Large intestine (tissue), 12 donors: ENCODE measurements at places on chromosomes 5 and 9. TPM values are rescaled to one million over a fixed set of nuclear protein-coding genes. Genes with fewer than 3 reads are reported as not detected.

- H3K4me1 ChIP-seq = no peaks in the 10 kb centered on the region
- H3K27me3 ChIP-seq = no peaks in the 10 kb centered on the region
- H3K36me3 ChIP-seq = no peaks in the 10 kb centered on the region
- H3K4me3 ChIP-seq = no peak overlapping the region
- DNase-seq = no peak
- H3K27ac ChIP-seq = no peak overlapping the region
Observed at GRCh38 chr5:123950701-123951581, 439.0 kb downstream of the CSNK1G3 start.

DNA sequence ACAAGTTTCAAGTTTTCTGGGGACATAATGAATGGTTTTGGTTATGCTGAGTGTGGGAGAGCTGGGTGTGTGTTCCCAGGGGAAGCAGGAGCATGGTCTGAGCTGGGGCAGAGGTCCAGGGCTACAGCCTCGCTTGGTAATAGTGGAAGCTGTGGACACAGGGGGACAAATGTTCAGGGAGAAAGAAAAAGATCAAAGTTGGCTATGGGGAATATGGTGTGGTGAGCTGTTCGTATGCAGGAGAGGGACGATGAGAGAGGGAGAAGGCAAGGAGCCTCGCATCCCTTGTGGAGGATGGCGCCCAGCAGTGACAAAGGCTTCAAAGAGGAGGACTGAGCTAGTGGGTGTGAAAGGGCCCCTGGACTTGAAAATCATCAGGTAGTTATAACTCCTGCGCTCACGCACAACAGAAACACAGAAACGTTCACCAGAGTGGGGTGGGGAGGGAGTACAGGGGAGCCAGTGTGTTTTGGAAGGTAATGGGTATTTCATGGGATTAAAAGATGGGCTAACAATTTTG, 77.2 kb downstream of the TENT4A start:
- H3K27me3 ChIP-seq = peaks cover 5% of the 10 kb centered on the region
- no peaks in the 10 kb centered on the region for H3K4me1 ChIP-seq

- no peak for DNase-seq
- no peak overlapping the region for H3K4me3 ChIP-seq
- peaks cover 64% of the 10 kb centered on the region for H3K36me3 ChIP-seq
Observed at GRCh38 chr5:139681466-139681865, 33.3 kb downstream of the CXXC5 start.

The GKAP1 gene
- 15.4 TPM for polyA plus RNA-seq

- no peaks in the 10 kb centered on the region for H3K27me3 ChIP-seq
- H3K36me3 ChIP-seq = no peaks in the 10 kb centered on the region
- no peak overlapping the region for H3K4me3 ChIP-seq
Observed at GRCh38 chr5:33688066-33688465, 203.7 kb downstream of the ADAMTS12 start.

DNA sequence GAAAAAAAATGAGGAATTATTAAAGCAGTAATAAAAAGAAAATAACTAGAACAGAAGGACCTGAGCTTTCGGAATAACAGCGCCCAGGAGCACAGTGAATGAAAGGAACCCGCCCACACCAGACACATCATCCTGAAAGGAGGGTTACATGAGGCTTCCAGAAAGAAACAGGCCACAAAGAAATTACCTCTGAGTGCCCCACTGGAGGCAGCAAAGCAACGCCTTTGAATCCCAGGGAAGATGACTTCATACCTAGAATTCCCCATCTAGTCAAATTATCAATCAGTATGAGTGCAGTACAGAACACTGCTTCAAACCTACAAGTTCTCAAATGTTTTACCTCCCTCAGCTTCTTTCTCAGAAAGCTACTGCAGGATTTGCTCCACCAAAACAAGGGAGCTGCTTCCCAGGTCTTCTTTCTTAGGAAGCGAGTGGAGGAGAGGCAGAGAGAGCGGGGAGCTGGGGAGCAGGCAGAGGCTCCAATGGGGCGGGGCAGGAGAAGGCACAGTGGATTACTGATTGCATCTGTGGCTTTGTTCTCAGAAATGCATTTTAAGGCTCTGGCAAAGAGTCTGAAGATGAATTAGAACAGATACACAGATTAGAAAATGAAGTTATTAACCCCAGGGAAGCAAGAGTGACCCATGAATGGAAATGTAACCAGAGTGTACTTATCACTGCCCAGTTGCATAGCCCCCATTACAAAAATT, 87.1 kb downstream of the SEMA4D start:
- H3K27ac ChIP-seq = no peak overlapping the region
- H3K27me3 ChIP-seq = no peaks in the 10 kb centered on the region
- no peak overlapping the region for H3K4me3 ChIP-seq
- no peaks in the 10 kb centered on the region for H3K4me1 ChIP-seq
- no peak for DNase-seq

DNA sequence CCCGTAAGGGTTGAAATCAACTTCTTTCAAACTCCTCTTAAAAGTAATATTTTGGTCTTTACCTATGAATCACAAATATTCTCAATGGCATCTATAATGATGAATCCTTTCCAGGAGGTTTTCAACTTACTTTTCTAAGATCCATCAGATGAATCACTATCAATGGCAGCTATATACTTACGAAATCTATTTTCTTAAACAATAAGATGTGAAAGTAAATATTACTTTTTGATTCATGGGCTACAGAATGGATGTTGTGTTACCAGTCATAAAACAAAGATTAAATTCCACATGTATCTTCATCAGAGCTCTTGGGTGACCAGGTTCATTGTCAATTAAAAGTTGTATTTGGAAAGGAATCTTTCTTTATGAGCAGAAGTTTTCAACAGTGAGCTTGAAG, 1877.7 kb upstream of the ACO1 start:
- H3K27ac ChIP-seq = no peak overlapping the region
- no peak overlapping the region for H3K4me3 ChIP-seq
- no peaks in the 10 kb centered on the region for H3K36me3 ChIP-seq

DNA sequence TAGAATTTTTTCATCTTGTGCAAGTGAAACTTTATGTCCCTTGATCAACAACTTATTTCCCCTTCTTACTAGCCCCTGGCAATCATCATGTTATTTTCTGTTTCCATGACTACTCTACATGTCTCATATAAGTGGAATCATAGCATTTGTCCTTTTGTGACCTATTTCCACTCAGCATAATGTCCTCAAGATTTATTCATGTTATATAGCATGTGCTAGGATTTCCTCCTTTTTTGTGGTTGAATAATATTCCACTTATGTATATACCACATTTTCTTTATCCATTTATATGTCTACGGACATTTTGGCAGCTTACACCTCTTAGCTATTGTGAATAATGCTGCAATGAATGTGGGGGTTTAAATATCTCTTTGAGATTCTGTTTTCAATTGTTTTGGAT, 21.0 kb downstream of the FSD1L start:
- no peaks in the 10 kb centered on the region for H3K27me3 ChIP-seq
- no peak overlapping the region for H3K27ac ChIP-seq
- H3K4me3 ChIP-seq = no peak overlapping the region
- peaks cover 12% of the 10 kb centered on the region for H3K36me3 ChIP-seq
- no peaks in the 10 kb centered on the region for H3K4me1 ChIP-seq

The LAMC3 gene
- 0.66 TPM for polyA plus RNA-seq

GRCh38 chr9:18459962-18460584, 13.9 kb upstream of the ADAMTSL1 start:
- H3K4me3 ChIP-seq = no peak overlapping the region
- H3K27ac ChIP-seq = no peak overlapping the region
- peaks cover 4% of the 10 kb centered on the region for H3K4me1 ChIP-seq
- H3K36me3 ChIP-seq = no peaks in the 10 kb centered on the region

GRCh38 chr5:852431-853401, 1.9 kb upstream of the ZDHHC11 start:
- no peaks in the 10 kb centered on the region for H3K36me3 ChIP-seq
- H3K27me3 ChIP-seq = no peaks in the 10 kb centered on the region
- no peak overlapping the region for H3K4me3 ChIP-seq
- no peak for DNase-seq
- H3K27ac ChIP-seq = no peak overlapping the region

The HACD4 gene
- polyA plus RNA-seq = 4.8 TPM

DNA sequence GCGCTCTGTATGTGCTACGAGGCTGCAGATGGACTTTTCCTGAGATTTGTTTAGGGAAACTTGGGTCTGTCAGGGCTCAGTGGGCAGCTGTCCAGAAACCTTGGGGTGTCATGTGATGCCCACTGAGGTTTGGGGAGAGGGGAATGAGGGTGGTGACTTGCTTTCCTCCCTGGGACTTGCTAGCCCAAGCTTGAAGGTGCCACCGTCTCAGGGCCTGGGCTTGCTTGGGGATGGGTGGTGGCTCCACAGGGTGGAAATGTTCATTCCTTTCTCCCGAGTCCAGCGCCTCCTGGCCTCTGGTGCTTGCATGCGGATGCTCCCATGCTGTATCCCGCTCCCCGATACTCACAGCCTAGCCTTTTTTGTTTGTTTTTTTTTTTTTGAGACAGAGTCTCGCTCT, 33.3 kb downstream of the ZNF618 start:
- no peak overlapping the region for H3K4me3 ChIP-seq
- no peak for DNase-seq
- no peaks in the 10 kb centered on the region for H3K4me1 ChIP-seq
- no peaks in the 10 kb centered on the region for H3K36me3 ChIP-seq
- H3K27me3 ChIP-seq = no peaks in the 10 kb centered on the region

GRCh38 chr9:105735366-105735765, 41.0 kb downstream of the TMEM38B start:
- no peaks in the 10 kb centered on the region for H3K27me3 ChIP-seq
- peaks cover 21% of the 10 kb centered on the region for H3K36me3 ChIP-seq
- no peak overlapping the region for H3K4me3 ChIP-seq
- no peak for DNase-seq
- H3K4me1 ChIP-seq = no peaks in the 10 kb centered on the region

The ZBED3 gene
- polyA plus RNA-seq = 16.6 TPM

DNA sequence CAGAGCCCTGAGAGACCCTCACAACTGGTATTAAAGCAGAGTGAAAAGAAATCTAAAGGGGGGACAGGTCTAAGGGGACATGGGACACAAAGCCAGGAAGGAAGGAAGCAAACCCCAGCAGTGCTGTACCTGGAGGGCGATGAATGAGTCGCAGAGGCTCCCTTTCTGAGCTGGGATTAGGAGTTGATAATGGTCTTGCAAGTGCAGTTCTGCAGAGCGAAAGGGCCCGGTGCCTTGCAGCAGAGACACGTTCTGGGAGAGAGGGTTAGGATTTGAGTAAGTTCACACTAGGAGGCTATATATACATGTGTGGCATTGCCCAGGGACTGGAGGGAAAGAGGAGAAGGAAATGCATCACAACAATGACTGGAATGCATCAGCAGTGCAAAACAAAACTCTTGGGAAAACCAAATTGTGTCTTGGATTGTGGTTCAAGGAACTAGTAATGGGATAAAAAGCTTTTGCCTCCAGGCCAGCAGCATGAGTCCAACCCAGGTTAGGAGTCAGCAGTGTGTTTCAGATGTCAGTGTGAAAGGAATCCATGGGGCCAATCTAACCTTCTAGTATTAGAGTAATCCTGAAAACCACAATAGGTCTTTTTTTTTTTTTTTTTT, 38.8 kb upstream of the LIFR start:
- no peak overlapping the region for H3K4me3 ChIP-seq
- H3K4me1 ChIP-seq = no peaks in the 10 kb centered on the region
- peaks cover 3% of the 10 kb centered on the region for H3K27me3 ChIP-seq
- no peaks in the 10 kb centered on the region for H3K36me3 ChIP-seq
- H3K27ac ChIP-seq = no peak overlapping the region
- no peak for DNase-seq

The FGFR4 gene
- 97.0 TPM for polyA plus RNA-seq

DNA sequence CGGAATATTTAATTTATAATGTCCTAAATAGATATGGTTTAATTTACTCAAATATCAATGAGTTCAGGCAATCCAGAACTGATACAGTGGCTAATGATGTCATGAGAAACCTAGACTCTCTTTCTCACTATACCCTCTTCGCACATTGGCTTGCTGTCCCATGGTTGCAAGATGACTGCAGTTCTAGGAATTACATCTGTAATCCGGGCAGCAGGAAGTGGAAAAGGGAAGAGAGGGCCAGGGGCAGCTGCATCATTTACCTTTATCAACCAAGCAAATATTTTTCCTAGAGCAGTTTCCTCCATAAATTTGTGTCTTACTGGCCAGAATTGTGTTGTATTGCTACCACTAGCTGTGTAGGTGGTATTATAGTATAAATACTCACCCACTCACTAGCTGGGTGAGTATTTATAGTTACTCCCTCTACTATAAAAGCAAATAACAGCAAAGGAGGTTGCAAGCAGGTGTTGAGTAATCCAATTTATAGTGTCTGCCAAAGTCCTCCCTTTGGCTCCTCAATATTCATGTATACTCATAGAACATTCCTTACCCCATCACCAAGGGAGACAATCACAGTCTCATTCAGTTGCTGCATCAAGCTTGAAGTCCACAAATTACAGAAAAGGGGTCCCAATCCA, 168.8 kb downstream of the DROSHA start:
- no peaks in the 10 kb centered on the region for H3K36me3 ChIP-seq
- no peak overlapping the region for H3K4me3 ChIP-seq
- no peak for DNase-seq
- H3K4me1 ChIP-seq = no peaks in the 10 kb centered on the region
- H3K27me3 ChIP-seq = no peaks in the 10 kb centered on the region
- no peak overlapping the region for H3K27ac ChIP-seq

DNA sequence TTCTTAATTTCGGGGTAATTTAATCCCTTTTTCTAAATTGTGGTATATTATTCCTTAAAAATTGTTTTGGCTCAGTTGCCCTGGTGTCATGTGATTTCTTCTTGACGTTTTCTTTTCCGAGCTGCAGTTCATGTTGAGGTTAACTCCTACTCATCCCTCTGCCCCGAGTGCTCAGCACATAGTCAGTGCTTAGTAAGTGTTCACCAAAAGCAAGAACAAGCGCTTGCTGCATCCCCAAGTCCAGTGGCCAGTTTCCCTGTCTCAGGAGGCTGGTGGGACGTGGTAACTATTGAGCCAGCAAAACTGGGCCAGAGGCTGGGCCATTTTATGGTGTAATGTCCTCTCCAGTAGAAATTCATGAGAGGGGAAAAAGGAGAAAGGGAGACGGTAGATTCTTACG, 23.3 kb downstream of the TRIO start:
- no peak overlapping the region for H3K4me3 ChIP-seq
- no peak overlapping the region for H3K27ac ChIP-seq
- H3K27me3 ChIP-seq = no peaks in the 10 kb centered on the region

The SHISAL2B gene
- 0.06 TPM for polyA plus RNA-seq

The KIF4B gene
- polyA plus RNA-seq = 0.01 TPM

DNA sequence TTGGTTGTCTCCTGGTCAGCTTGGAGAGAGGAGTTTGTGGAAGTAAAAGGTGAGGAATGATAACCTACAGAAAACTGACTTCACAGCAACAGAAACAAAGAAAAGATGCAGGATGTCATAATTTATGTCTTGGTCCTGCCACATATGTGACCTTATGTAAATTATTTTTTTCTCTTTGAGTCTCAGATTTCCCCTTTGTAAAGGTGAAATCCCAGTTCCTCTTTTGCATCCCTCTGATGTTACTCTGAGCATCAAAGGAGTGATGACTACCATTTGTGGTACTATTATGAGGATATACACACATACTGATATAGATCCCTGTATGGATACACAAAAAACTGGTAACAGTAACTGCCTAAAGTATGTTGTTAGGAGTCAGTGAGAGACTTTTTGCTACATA, 1.4 kb upstream of the THG1L start:
- H3K27ac ChIP-seq = no peak overlapping the region
- H3K4me1 ChIP-seq = peaks cover 3% of the 10 kb centered on the region
- peaks cover 17% of the 10 kb centered on the region for H3K36me3 ChIP-seq
- no peak for DNase-seq
- H3K27me3 ChIP-seq = no peaks in the 10 kb centered on the region
- no peak overlapping the region for H3K4me3 ChIP-seq
